ENCODE measurements at places on chromosomes 1 and 21.

GRCh38 chr1:200217703-200218102, 190.2 kb downstream of the NR5A2 start:
- DNase-seq, result no peak

GRCh38 chr1:79711001-79711431, 704.5 kb upstream of the ADGRL4 start:
- DNase-seq, result no peak

- DNase-seq, result no peak
Observed at GRCh38 chr1:200428482-200429205, 18.8 kb upstream of the ZNF281 start.

DNA sequence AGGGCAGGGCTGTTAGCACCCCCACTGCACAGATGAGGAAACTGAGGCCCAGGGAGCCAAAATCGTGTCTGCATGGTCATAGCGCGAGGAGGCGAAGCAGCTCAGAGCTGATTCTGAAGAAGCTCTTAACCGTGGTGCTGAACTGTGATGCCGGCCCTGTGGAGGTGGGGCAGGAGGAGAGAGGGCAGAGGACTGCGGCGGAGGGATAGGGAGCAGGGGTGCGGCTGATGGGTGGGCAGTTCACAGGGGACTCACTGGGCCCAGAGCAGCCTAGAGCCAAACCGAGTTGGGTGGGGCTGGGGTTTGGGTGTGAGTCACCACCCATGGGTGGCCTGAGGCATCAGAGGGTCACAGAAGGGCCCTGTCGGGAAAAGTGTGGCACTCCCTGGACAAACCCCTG, 74.7 kb downstream of the RAP1GAP start:
- no peak for DNase-seq

- no peak for DNase-seq
Observed at GRCh38 chr21:26124421-26124833, 46.1 kb downstream of the APP start.

GRCh38 chr1:216983823-216984222, 260.6 kb upstream of the ESRRG start:
- DNase-seq, result no peak

- DNase-seq, result no peak
Observed at GRCh38 chr1:26961826-26962225, 1.6 kb upstream of the KDF1 start.

GRCh38 chr1:9100471-9101043, 28.3 kb downstream of the GPR157 start:
- no peak for DNase-seq

DNA sequence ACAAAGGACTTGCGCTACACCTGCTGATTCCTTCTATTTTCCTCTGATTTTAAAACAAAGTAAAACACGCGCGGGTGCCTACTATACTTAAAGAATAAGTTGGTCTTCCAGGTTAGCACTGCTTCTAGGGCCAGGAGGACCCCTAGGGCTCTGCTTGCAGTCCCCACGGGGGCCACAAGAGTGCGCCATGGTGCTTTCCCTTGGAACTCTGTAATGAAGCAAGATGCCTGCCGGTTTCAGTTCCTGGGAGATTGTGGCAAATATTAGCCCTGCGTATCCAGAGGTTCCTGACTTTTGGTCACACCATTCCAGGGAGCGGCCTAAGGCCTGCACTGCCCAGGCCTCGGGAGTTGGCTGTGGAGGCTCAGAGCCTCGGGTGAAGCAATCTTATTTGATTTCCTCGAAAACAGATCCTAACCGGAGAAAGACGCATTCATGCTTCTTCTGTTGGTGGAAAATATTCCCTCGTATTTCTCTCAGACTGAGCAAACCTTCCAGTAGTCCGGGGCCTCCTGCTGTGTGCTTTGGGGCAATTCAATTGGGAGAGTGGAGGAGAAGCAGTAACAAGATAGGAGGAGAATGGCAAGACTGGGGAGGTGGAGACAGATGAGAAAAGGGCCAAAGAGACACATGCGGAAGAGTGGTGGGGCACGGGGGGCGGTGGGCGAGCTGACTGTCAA, 25.3 kb downstream of the ADAM30 start:
- DNase-seq, result peak; percentile 32

DNA sequence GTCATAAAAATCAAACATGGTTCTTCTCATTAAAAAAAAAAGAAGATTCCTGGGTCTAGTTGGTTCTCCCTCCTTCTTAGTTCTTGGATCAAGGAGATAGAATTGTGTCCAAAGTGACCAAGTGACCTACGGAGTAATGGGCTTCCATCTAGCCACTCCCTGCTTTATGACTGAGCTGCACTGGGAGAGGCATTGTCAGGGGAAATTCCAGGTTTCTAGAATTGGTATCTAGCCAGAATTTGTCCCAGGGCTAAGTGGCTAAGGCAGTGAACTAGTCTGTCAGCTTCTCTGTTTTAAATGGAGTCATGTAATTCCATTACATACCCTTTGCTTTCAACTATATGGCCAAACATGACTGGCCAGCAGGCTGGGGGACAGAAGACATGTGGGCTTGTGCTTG, 40.1 kb upstream of the ERG start:
- no peak for DNase-seq

GRCh38 chr1:54421101-54421504, 14.9 kb upstream of the SSBP3 start:
- no peak for DNase-seq

- DNase-seq, result peak; percentile 20
Observed at GRCh38 chr1:29849038-29849750, 612.9 kb downstream of the PTPRU start.

DNA sequence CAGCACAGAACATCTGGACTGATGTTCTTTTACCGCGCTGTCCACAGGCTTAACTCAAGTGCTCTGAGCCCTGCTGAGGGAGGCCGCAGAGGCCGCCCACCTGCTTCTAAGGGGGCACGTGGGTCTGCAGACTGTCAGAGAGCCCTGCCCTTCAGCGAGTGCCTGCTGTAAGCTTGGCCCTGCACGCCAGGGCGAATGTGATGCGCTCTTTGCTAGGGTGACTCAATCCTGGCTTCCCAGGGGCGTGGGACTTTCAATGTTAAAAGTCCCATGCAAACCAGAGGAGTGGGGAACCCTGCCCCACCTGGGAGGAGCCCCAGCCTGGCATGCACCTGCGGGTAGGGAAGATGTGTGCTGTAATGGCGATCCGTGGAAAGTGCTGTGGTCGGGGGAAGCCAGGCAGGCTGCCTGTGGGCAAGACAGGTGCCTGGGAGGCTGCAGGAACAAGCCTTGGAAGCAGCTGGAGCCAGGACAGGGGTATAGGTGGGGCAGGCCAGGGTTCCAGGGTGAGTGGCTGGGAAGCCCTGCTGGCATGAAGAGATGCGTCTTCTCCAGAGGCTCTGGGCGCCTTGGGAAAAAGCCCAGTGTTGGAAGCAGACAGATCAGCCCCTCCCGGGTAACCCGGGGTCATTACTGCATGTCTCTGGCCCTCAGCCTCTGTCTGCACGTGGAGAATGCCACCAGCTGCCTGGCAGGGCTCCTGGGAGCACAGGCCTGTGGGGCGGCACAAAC, 594 bp upstream of the PANK4 start:
- DNase-seq, result peak; percentile 38

DNA sequence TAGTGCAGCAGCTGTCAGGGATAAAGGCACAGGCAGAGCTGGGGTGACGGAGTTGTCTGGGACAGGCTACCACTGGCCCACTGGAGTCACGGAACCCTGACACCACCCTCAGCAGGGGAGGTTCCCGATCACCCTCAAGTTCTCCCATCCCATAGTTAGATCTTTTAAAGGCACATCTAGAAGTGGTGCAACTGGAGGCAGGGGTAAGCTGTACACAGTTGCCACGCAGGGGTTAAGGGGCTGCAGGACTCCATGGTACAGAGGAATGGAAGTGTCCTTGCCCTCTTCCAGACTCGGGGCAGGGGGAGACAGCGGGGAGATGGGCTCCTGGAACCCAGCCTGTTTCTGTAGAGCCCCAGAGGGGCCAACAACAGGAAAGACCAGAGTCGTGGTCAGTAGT, 13.3 kb downstream of the CC2D1B start:
- no peak for DNase-seq

GRCh38 chr1:212791261-212791675, 309 bp downstream of the NSL1 start:
- DNase-seq, result no peak

DNA sequence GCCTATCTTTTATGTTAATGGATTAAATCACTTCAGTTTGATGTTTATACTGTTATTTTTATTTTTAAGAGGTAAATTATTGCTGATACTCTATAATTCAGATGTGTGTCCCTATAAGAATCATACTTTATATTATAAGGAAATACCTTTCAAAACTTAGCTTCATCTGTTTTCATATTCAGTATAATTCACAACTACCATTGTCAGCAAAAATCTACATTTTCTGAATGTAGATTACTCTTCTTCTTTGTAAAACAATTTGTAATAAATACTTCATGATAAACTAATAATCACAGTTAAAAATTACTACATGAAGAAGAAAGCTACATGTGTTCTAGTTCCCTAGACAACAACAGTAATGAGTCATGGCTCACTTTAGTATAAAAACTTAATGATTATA, 115.4 kb upstream of the SERTAD4 start:
- no peak for DNase-seq

DNA sequence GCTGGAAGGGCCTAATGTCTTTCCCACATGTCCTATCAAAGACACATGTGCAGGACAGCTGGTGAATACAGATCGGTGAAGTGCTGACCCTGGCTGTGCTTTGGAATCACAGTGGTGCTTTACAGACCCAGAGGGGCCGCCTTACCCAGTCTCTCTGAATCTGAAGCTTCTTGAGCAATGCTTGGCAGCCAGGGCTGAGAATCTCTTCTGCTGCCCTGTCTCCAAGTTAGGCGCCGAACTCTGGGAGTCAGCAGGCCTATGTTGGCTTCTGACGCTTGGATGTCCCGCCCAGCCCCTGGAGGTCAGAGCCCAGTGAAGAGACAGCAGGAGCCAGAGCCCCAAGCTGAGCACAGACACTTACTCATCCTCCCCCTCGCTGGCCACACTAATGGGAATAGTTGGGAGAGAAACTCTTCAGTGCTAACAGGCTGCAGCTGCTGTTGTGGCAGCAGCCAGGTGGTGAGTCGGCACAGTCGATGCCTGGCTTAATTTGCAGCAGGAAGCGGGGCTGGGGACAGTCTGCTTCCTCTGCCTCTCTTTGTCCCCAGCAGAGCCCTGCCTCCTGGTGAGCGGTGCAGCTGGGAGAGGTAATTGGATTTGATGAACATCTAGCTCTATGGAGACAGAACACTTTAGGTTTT, 68.1 kb downstream of the URB2 start:
- DNase-seq, result no peak

DNA sequence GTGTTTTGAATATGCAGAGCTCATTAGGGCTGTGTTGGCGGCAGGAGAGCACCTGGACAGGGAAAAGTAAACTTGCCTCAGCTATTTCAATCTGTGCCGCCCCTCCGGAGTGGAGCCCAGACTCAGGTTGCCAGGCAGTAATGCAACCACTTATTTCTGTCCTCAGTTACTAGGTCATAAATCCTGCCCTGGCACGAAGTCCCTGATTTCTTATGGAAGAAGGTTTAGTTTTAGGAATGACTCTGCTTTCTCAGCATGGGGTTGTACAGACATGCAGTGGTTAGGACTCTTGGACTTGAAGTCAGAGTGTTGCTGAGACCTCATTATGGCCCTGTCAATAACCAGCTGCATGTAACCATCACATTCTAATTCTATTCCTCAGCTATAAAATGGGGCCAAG, 98.3 kb upstream of the FGGY start:
- no peak for DNase-seq

GRCh38 chr1:96996001-96996400, 274.4 kb downstream of the PTBP2 start:
- DNase-seq, result no peak

DNA sequence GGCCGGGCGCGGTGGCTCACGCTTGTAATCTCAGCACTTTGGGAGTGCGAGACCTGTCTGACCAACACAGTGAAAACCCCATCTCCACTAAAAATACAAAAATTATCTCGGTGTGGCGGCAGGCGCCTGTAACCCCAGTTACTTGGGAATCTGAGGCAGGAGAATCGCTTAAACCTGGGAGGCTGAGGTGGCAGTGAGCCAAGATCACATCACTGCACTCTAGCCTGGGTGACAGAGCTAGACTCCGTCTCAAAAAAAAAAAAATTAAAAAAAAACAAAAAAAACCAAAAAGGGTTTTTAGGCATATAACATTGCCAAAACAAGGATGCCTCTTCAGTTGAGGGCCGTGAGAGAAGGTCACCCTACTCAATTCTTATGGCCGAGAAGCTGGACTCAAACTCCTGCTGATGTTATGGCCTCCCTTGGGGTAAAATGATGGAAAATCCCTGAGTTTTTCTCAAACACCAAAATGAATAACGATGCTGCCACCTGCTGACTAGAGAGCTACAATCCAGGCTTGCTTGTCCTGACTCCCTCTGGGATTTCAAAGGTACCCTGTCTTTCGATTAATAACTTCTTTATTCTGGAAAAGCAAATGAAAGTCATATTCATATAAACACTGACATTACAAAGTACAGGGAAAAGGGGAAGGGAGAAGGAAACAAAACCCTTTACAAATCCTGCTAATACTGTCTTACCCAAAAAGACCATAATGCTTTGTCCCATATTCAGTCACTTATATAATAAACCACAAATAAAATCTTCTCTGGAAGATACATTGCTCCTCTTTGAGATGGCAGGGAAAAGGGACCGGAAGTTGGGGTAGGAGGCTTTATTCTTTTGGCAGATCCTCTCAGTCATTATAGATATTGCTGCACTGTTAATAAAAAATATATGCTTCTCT, 10.7 kb downstream of the RAB42 start:
- peak; percentile 25 for DNase-seq

- DNase-seq, result no peak
Observed at GRCh38 chr1:218123968-218124367, 161.1 kb upstream of the RRP15 start.

GRCh38 chr1:78274814-78275213, 216.0 kb upstream of the PTGFR start:
- no peak for DNase-seq

- DNase-seq, result no peak
Observed at GRCh38 chr1:27122652-27123051, 32.3 kb downstream of the SLC9A1 start.

- no peak for DNase-seq
Observed at GRCh38 chr1:40880813-40881549, 18.8 kb upstream of the CITED4 start.

DNA sequence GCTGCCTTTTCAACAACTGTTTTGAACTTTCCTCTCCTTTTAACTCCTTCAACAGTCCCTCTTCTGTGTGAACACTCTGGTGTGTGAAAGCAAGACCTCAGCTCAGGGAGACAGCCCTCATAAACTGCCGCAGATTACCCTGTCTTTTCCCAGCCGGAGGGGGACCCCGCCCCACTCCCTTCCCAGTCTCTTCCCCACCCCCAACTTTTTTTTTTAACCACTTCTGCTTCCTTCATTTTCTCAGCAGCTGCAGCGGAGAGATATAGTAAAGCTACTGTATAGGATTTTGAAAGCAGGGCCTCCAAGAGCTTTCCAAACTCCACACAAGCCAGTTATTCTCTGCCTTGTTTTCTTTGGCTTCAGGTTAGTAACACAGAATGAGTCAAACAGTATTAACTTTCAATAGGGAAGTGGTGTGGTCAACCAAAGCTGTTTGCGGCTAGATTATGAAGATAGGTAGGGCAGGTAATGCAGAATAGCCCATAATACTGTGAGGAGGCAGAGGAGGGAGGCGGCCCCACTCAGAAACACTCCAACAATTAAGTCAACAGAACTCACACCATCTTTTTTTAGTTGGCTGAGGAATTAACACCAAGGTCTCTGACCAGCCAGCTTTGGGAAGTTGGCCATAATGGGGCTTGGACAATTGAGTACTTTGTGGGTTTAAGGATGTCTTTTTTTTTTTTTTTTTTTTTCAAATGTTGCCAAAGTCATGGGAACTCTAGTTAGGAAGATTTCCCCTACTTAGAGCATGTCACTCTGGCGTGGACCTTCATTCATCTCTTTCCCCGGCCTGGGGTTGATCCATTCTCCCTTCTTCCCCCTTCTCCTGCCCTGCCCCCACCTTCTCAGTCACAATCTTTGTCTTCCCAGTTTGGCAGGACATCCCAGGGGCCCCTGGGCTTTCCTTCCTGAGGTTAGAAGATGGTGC, 177.0 kb downstream of the CLIC6 start:
- DNase-seq, result peak; percentile 47
